ENCODE measurements at places on chromosomes 5 and 9.

DNA sequence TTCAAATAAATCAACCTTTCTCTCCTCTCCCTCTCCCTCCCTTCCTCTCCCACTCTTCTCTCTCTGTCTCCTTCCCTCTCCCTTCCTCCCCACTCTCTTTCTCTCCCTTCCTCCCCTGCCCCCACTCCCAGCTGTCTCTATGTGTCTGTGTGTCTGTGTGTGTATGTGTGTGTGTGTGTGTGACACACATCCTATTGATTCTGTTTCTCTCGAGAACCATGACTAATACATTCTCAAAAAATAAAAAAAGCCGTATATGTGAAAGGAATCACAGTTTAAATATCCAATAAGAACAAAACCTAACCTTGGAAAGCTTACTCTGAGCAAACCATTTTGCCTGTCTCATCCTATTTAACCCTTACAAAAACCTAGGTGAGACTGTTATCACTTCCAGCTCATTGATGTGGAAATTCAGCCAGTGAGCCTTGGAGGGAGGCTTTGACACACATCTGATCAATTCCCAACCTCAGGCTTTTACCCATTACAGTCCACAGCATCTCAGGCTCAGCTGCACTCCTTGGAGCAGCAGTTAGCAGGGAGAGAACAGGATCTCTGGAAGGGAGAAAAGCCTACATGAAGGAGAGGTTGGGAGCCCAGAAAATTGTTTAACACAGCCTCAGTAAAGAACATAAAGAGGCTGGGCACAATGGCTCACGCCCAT, 8.3 kb downstream of the HSD17B3 start:
- no peak for DNase-seq

DNA sequence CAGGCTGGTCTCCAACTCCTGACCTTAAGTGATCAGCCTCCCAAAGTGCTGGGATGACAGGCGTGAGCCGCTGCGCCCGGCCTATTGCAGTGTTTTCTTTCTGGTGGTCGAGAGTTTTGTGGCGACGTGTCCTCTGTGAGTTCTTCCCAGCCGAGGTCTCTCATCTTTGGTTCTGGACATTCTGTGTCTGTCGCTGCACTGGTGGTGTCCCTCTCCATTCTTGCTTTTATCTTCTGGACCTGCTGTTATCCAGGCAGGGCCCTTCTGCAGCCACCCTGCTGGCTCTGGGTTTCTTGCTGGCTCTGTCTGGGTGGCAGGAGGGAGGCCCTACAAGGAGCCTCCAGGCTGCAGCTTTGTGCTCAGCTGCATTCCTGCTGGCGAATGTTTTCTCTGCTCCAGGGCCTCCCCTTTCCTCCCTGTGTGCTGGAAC, 49.1 kb upstream of the EXOC3 start:
- DNase-seq, result peak; percentile 35

DNA sequence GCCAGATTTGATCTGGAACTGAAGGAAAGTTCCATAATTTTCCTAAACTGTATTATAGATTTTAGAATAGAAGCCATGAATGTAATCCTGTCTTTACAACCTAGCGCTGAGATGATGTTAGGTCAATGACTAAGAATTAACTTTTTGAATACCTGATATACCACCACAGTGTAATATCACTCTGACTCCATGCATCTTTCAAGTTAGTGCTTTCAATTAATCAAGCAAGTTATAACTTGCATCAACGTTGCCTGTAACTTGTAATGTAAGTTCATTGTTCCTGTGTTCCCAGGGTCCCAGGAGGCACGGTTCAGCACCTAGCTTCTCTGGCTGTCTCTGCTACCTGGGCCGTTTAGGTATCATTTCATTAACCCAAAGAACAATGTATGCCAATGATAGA, 139.3 kb downstream of the CSNK1G3 start:
- DNase-seq, result no peak

- no peak for DNase-seq
Observed at GRCh38 chr9:80602291-80602690, 1030.5 kb downstream of the TLE4 start.

DNA sequence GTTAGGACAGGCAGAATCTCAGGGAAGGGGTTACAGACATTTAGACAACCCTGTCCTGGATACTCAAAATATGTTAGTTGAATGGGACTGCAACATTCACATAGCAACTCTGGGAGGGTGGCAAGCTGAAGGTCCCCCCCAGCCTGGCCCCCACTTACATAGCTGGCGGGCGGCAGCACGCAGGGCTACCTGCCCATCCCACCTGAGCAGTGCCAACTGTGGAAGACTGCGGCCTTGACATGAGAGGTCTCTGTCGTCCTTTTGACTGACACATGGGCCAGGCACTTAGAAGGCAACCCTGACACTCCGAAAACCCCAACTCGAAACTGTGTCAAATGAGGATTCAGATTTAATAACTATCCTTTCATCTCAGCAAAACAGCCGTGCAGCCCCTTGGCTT, 16.5 kb downstream of the PAX5 start:
- DNase-seq, result peak; percentile 61

- DNase-seq, result no peak
Observed at GRCh38 chr9:71058660-71059059, 62.8 kb downstream of the TRPM3 start.

DNA sequence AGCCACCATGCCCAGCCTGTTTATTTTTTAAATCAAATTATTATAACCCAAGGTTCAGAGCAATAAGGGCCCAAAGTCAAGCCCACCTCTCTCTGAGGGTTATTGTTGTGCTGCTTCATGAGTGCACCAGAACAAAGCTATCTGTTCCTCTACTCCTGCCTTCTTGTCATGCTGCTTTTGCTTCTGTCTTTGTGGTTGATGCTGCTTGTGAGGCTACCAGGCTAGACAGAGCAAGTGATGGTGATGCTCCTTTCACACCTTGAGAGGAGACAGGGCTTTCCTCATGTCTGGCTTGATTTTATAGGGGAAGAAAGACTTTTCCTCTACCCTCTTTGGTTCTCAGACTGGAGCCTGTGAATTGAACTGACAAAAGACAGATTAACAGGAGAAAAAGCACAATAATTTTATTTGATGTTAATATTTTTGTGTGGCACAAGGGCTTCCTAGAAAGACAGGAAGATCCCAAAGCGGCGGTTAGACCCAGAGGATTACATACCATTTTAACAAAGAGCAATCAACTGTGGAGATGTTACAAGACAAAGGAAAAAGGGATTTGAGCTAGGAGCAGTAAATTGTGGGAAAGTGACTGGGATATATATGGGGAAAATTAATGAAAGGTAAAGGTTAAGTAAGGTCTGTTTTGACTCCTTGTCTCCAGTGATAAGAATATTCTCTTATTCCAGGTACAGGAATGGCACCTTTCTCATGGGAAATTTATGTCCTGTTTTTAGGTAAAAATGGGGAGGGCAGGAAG, 4.4 kb upstream of the CD180 start:
- DNase-seq, result no peak

- DNase-seq, result no peak
Observed at GRCh38 chr5:174218162-174218561, 172.7 kb downstream of the NSG2 start.

GRCh38 chr5:156762771-156763170, 87.3 kb upstream of the PPP1R2B start:
- DNase-seq, result no peak

- DNase-seq, result peak; percentile 40
Observed at GRCh38 chr9:128153060-128153946, 4.0 kb downstream of the LCN2 start.

DNA sequence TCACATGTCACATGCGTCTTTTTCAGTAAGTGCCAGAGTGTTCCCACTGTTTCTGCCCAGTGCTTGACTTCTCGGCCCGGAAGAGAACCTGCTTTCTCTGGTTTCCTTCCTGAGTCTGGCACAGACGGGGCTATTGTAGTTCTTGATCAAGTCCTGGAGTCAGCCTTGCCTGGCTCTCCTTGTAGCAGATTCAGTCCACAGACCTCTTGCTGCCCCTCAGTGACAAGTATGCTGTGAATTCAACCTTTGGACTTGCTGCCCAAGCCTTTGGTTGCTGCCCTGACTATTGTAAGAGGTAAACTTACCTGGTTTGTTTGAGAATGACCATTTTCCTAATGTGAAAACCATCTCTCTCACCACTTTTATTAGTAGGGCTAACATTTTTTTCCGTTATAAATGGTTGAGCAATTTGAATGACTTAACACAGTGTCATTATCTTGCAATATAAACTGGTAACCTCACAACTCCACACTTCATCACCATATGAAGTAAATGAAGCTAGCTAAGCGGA, 24.7 kb downstream of the ZBTB34 start:
- DNase-seq, result no peak

- DNase-seq, result no peak
Observed at GRCh38 chr5:164909673-164910072, 1404.3 kb downstream of the MAT2B start.

GRCh38 chr9:124532897-124533296, 25.7 kb upstream of the NR5A1 start:
- no peak for DNase-seq

GRCh38 chr5:179215576-179215975, 129.7 kb downstream of the ADAMTS2 start:
- DNase-seq, result no peak

DNA sequence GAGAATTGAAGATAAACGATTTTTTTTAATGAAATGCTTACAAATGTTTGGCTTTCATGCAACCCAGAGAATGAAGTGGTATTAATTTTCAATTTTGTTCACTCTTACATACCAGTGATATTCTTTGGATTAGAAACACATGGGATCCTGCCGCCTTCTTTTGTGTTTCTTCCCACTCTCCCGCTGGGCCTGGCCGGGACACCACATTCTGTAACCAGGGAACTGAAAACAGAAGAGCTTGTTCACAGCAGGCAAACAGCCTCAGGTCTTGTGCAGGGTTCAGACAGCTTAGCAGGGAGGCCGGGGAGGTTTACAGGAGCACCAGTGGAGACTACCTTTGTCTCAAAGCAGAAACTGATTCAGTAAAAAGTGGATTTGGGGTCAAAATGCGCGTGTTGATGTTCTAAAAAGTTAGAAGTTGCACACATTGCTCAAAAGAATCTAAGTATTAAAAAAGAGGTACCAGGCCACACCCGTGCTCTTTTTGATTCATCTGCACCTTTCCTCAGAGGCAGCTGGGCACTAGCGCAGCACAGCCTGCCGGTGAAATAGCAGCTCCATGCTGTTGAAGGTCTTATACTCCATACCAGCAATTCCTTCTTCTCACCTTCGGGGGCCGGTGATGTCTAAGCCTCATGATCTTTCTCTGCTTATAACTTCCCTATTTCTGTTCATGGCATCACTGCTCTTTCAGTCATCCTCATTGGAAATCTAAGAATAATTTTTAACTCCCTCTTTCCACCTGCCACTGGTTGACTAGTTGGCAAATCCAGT, 67.1 kb downstream of the GRAMD2B start:
- DNase-seq, result no peak

GRCh38 chr9:22052376-22052945, 43.4 kb upstream of the CDKN2B start:
- DNase-seq, result no peak

DNA sequence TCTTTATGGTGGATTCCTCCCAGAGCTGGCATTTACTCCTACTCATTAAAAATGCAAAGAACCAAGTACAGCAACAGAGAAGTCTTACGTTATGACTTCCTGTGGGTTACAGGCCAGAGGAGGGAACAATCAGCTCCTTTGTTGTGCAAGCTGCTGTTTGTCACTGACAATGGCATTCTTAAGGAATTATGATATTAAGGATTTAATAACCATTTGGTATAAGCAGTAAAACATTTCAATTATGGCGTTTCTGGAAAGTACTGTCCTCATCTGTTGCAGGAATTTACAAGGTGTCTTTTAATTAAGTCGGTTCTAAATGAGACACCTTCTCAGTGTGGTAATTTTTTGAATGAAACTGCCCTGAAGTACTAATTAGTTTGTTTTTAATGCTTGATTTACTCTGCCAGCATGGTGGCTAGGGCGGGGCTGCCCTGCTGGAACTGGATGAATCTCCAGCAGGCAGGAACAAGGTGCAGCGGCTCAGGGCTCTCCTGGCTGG, 49.1 kb upstream of the VDAC1 start:
- no peak for DNase-seq

DNA sequence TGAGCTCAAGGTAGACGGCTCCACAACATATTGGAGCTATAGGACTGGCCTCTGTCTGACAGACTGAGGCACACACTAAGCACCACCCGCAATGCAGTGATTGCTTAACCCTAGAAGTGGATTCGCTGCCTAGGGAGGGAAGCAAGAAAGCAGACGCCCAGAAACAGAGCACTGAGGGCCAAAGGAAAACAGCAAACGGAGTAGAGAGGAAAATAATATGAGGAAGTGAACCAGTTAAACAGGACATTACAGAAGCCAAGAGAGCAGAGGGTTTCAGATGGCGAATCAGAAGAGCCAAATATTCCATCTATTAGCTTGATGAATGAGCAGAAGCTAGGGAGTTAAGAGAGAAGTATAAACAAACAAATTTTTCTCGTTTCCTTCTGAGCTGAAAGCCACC, 139.2 kb upstream of the LHFPL2 start:
- DNase-seq, result no peak

DNA sequence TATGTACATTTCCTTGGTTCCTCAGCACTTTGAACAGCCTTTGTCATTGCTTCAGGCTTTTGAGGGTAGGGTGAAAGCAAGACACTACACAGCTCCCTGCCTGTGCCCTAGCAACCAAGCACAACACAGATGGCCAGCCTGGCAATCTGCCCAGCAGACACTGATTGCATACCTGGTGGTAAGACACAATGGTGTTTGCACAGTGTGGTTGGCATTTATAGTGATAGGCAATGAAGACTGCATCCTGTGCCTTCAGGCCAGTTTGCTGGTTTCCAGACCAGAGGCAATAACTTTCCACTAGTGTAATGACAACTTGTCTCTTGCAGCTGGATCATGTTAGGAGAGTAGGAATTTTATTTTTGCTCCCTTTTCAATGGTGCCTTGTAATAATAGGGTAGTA, 144.5 kb upstream of the TNC start:
- no peak for DNase-seq

DNA sequence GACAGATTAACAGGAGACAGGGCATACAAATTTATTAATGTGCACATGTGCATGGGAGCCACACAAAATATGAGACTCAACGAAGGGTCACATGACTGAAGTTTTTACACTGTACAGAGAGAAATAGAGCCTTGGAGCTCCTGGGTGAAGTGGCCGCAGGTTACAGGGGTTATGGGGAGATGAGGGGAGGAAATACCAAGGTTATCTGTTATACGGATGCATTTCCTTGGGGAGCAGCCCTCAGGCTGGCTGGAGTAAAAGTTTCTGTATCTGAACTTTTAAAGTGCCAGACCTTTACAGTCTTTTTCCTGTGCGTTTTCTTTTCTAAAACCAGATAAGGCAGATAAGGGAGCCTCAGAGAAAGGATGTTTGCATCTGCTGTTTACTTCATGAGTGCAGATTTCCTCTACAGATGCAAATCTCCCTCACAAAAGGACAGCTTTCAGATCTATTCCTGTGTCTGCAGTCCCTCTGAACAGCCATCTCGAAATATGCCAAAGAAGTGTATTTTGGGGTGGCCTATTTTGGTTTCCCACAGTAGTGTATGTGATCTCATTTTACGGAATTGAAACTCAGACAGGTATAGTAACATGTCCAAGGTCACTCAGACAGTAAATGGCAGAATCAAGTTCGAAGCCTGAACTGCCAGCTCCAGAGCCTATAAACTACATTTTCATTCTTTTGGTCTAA, 139.3 kb upstream of the FBXL17 start:
- DNase-seq, result no peak
